ENCODE measurements at places on chromosomes 5 and 9.

- no peak for DNase-seq
These were observed 11.9 kb upstream of the SMC2 start for GRCh38 chr9:104082168-104082567.

GRCh38 chr5:69494452-69494851 is 1.9 kb downstream of the OCLN start:
- no peak for DNase-seq

DNA sequence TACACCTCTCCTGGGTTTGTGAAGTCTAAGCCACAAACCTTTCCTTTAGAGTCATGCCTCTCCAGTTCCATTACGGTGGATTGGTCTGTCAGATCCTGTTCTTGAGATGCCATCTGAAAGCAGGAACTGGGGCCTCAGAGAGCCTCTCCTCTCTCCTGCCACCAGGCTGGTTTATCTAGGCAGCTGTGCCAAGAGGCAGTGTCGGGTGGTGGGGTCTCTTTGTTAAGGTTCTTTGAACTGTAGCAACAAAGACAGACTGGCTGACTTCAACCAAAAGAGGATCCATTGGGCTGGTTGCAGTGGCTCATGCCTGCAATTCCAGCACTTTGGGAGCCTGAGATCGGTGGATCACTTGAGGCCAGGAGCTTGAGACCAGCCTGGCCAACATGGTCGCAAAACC is 66.0 kb upstream of the ANGPTL2 start:
- DNase-seq: no peak

- DNase-seq: no peak
These were observed 65.1 kb upstream of the ZNF366 start for GRCh38 chr5:72572236-72572765.

GRCh38 chr9:109317979-109318741 is 2.7 kb downstream of the EPB41L4B start:
- DNase-seq: no peak

DNA sequence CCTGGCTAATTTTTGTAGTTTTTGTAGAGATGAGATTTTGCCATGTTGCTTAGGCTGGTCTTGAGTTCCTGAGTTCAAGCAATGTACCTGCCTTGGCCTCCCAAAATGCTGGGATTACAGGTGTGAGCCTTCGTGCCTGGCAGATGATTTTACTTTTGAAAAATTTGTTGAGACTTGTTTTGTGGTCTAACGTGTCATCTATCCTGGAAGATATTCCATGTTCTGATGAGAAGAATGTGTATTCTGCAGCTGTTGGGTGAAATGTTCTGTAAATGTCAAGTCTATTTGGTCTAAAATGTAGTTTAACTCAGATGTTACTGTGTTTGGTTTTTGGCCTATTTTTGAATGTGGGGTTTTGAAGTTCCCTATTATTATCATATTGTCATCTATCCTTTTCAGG is 145.6 kb downstream of the XRCC4 start:
- no peak for DNase-seq

DNA sequence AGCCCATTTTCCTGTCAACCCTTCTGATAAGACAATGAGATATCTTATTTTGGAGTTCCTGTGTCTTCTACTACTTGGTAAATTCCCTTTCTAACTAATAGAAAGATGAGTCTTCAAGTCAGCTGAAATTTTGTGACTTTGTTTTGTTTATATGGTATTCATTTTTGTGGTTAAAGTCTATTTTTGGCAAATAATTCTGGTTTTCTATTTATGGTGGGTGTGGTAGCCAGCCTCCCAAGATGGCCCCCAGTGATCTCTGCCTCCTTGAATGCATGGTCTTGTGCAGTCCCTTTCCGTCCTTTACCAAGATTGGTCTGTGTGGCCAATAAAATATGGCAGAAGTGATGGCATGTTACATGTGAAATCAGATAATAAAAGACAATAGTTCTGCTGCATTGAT is 91.5 kb downstream of the NR3C1 start:
- no peak for DNase-seq

- DNase-seq: no peak
These were observed 23.1 kb downstream of the POLR1E start for GRCh38 chr9:37508834-37509206.

DNA sequence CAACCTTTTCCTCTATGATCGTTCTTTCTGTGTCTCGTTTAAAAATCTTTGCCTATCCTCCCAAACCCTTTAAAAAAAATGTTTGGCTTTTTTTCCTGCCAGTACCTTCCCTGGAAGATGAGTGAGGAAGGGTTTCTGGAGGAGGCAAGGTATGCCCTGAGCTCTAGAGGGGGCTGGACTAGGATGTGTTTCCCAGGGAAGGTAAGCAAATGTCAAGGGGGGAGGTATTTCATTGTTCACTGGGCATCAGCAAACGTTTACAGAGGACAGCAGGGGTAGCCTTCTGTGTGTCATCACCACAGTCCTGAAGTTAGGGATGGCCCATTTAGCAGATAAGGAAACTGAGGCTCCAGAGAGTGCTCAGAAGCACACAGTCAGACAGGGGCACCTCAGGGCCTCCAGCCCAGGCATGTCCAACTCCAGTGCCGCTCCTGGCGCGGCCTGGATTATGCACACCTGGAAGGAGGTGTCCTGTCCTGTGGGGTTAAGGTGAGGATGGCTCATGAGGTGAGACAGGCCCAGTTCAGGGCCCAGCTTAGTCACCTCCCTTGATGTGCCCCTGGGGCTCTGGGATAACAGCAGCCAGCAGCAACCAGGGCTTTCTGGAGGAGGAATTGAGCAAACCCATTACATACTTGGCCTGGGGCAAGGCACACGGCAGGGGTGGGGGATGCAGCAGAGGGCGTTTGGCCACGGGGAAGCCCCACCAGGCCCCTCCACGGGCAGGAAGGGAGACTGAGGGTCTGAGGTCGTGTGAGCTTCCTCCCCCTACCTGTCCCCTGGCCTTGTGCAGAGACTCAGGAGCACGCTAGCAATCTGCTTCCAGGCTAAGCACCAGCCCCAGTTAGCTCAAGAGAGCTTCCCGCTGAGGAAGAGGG is 100.3 kb upstream of the LMX1B start:
- no peak for DNase-seq

GRCh38 chr5:107153283-107153682 is 517.5 kb downstream of the EFNA5 start:
- DNase-seq: no peak

GRCh38 chr9:77883846-77884771 is 147.5 kb downstream of the GNAQ start:
- DNase-seq: peak; percentile 22

- DNase-seq: no peak
These were observed 1.9 kb downstream of the AP3S1 start for GRCh38 chr5:115843444-115844130.

DNA sequence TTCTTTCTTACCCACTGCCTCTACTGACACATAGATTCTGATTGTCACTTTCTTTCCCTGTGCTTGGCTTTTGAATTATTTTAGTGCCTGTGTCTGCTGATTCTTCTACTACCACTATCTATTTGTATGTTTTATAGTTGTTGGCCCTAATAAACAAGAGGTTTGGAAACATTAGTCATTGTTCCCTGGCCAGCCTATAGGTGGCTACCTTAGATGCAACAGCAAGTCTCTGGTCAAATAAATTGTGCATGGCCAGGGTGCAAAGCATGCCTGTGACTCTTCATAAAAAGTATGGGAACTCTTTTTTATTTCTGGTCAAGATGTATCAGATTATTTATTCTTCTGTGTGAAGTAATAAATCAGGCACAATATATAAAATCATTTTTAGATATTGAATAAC is 124.4 kb downstream of the PLK2 start:
- DNase-seq: no peak

- peak; percentile 95 for DNase-seq
These were observed 21.5 kb downstream of the SHB start for GRCh38 chr9:38047301-38048251.

GRCh38 chr9:92232190-92232589 is 61.3 kb downstream of the IARS1 start:
- DNase-seq: no peak

GRCh38 chr5:74285675-74286280 is 354.8 kb downstream of the ENC1 start:
- DNase-seq: no peak

DNA sequence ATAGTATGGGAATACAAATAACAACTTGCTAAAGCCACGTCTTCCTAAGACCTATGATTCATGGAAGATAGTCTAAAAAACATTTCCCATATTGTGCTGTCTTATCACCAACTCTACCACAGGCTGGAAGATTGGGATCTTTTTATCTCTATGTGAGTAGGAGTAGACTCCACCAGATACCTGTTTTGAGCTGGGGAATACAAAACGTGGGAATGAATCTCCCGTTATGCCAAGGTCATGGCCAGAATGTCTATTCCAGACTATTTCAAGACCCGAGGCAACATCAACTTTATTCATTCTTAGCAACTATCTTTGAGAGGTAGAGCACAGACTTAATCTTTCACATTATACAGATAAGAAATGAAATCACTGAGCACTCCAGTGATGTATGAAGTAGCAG is 2350.9 kb upstream of the WWC1 start:
- DNase-seq: no peak

GRCh38 chr9:32776201-32776600 is 7.1 kb upstream of the TMEM215 start:
- no peak for DNase-seq

DNA sequence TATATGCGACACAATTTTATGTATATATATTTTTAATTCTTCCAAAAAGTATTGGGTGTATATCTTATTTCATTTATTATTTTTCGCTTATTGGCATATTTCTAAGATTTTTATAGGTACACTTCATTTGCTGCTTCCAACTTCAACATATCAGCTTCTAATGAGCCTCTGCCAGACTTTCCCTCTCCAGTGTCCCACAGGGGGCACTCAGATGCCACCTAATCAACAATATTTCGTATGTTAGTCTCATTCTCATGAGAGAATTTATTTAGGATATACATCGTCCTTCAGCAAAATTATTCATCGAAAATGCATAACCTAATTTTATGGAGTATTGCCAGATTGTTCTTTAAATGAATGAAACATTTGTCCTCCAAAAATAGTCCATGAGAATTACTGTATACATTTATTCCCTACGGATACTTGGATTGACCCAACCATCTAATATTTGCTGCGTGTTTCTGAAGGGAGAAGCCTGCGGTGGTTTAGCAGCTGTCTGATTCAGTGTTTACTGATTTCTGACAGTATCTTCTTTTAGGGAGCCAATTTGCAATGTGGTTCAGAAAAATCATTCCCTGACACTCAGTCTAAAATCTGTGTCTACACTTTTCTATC is 100.6 kb upstream of the SELENOP start:
- DNase-seq: peak; percentile 7

GRCh38 chr9:16207161-16207560 is 654.3 kb downstream of the CCDC171 start:
- DNase-seq: no peak

- DNase-seq: no peak
These were observed 29.2 kb downstream of the RUSC2 start for GRCh38 chr9:35518981-35519679.

GRCh38 chr9:89609426-89610006 is 4.7 kb downstream of the GADD45G start:
- no peak for DNase-seq

DNA sequence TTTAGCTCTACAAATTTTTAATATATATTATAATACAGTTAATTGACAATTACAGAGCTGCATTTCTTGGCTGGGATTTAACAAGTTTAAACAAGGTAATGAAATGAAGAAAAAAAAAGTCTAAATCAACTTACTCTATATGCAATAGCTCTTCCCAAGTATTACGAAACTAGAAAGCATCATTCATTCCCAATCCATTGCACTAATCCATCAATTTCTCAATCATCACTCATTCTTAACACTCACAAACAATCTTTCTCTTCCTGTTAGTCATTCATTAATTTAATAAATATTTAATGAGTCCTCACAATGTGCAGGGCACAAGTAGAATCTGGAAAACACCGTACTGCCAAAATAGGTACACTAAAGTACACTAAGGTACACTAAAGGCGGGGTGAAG is 42.9 kb upstream of the APBA1 start:
- no peak for DNase-seq

DNA sequence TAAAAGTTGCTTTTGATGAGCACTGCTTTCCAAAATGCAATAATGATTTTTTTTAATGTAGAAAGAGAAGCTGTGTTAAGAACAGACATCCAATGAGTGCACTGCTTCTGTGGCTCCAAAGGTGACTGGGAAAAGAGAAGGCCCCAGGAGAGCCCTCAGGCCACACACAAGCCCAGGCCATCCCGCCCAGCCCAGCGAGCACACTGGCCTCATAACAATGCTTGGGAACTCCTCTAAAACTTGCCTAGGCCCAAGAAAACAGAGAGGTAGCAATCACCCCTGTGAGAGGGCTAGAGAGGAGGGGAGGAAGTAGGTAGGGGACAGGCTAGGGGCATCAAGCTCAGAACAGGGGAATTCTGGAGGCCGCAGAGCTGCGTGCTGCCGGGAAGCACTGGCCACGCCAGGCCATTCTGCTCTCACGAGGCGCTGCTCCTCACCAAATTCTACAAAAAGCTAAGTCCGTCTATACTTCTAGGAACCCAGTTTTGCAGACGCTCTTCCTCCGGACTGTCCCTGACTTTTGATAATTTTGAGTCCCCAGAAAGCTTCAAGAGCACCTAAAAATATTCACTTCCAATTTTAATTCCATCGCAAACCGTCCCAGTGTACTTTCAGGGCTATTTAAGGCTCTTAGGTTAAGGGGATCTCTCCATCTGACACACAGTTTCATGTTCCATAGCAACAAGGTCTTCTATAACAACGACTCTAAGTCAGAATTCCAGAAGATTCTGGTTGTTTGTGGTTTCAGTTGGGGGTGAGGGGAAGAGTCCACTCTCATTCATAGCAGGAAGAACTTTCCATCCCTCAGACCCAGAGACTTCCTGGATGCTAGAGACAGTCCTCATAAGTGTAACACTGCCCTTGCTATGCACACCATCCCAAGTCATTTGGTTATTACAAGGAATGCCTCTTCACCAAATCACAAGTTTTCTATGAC is 51.0 kb downstream of the HABP4 start:
- no peak for DNase-seq

DNA sequence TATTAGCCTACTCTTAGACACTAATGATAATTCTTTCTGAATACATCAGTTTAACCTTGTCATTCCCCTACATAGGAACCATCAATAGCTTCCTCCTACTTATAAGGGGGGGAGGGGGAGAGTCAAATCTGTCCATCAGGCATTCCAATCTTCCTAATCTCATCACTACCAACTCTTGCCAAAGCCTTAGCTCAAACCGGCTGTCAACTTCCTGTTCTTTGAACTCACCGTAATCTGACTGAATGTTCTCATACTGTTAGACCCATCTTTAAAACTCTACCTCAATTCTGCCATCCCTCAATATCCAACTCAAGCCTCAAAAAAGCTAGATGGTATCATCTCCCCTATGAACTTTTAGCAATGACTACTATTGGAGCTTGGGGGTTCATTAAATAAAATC is 41.9 kb upstream of the RNF38 start:
- no peak for DNase-seq

DNA sequence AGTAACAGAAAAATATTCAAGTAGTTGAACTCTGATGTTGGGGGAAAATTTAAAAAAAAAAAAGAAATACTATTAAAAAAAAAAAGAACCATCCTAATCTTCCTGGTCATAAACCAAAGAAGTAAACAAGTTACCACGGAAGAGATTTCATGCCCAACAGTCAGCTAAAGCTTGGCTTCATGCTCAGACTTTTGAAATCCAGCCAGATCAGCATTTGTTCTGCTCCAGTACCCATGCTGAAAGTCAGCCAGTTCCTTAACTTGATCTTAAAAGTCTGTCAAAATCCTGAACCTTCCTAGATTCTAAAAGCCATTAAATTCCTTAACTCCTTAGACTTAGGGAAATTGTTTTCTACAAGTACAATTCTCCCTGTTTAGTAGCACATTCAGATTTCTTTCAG is 908.7 kb upstream of the CDH9 start:
- DNase-seq: peak; percentile 26

- no peak for DNase-seq
These were observed 39.6 kb upstream of the SLC6A19 start for GRCh38 chr5:1161833-1162229.
